Activated CD8-positive, alpha-beta memory T cell treated with anti-CD3 and anti-CD28 coated beads for 4 hours (primary cell): ENCODE measurements at places on chromosomes 5 and 9.

GRCh38 chr5:36646507-36647023 lies 40.2 kb downstream of the SLC1A3 start:
- DNase-seq, result no peak

- no peak for DNase-seq
These were observed 125.9 kb downstream of the EHMT1 start for GRCh38 chr9:137744632-137745183.

- DNase-seq, result no peak
These were observed 113.4 kb downstream of the PAPPA start for GRCh38 chr9:116267021-116267420.

- DNase-seq, result no peak
These were observed 89.5 kb downstream of the PHF2 start for GRCh38 chr9:93665637-93666438.

DNA sequence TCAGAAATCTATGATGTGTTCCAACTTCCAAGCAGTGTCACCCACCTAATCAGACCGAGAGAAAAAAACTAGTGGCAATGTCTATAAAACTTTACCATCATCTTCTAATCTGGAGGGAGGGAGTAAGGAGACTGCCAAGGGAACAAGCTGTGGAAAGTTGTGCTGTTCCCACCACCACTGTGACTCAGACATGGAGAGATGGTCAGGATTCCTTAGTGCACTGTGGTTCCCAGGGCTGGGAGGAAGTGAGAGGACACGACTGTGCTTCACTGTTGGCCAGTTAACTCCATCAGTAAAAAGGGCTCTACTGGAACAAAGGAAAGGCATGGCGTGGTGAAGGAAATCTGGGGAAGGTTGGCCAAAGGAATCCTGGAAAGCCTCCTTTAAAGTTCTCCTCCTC lies 18.8 kb downstream of the TICAM2 start:
- DNase-seq, result no peak

- DNase-seq, result peak; percentile 12
These were observed 131.5 kb downstream of the AGTPBP1 start for GRCh38 chr9:85610074-85610860.

DNA sequence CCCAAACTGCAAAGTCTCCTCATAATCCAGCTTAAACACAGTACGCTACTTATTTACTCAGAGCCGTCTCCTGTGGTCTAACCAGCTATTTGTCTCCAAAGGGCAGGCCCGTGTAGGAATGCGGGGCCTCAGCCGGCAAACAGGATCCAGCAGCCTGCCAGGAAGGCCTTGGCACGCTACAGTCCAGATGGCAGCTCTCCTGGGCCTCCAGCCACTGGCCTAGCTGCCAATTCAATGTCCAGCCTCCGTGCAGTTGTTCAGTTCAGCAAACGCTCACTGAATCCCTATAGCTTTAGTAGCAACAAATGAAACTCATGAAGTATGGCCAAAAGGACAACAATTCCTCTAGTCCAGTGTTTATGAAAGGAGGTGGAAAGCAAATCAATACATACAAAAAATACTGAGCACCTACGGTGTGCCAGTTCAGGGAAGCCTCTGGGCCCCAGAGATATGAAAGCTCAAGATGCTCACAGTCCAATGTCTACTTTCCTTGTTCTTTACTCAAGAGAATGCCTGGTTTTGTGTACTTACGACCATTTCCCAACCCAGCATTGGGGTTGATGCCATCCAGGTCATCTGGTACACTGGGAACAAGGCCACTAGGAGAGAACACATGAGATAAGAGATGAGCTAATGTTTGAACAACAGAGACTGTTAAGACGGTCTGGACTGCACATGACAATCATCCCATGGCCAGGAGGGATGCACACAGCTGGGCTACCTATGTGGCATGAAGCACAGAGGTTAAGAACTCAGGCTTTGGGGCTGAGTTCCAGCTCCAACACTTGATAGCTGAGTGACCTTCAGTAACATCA lies 8.3 kb downstream of the CDK5RAP2 start:
- no peak for DNase-seq

DNA sequence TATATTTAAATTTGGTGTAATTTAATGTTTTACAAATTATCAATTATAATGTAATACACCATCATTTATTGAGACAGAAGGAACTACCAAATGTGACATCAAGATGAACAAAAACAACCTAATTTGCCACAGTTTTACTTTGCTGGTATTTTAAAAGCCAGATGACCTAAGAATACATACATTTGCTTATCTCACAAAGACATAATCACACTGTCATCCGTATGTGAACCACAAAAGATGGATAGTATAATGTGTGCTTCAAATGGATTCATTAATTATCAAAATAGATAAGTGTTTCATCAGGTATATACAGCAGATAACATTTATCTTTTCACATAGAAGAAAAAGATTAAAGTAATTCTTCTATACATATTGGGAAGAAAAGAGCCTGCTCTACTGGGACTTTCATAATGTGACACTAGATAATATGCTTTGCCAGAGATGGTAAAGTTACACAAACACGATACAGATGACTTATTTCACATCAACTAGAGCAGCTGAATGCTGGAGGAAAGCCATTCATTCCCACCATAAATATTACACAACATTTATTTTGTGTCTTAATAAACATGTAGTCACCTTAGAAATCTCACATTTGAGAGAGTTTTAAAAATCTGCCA lies 278.5 kb downstream of the ISL1 start:
- DNase-seq, result no peak

GRCh38 chr5:635306-636055 lies 23.3 kb downstream of the CEP72 start:
- no peak for DNase-seq

GRCh38 chr9:25260046-25260445 lies 418.2 kb downstream of the TUSC1 start:
- no peak for DNase-seq

- DNase-seq, result no peak
These were observed 67.4 kb downstream of the SLC46A2 start for GRCh38 chr9:112823257-112823656.

DNA sequence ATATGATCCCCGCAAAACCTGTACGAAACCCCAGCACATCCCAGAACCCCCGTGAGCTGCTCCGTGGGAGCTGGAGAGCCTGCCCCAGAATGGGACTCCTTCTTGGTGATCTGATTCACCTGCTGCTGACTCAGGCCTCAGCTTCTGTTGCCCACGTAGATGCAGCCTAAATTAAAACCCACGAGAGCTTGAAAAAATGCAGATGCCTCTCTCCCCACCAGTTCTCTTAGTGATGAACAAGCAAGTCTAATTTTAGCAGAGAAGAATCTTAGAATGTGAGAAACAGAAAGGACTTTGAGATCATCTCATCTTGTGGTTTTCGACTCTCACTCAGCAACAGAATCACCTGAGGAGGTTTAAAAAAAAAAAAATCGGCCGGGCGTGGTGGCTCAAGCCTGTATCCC lies 57.6 kb downstream of the TMOD1 start:
- DNase-seq, result no peak

DNA sequence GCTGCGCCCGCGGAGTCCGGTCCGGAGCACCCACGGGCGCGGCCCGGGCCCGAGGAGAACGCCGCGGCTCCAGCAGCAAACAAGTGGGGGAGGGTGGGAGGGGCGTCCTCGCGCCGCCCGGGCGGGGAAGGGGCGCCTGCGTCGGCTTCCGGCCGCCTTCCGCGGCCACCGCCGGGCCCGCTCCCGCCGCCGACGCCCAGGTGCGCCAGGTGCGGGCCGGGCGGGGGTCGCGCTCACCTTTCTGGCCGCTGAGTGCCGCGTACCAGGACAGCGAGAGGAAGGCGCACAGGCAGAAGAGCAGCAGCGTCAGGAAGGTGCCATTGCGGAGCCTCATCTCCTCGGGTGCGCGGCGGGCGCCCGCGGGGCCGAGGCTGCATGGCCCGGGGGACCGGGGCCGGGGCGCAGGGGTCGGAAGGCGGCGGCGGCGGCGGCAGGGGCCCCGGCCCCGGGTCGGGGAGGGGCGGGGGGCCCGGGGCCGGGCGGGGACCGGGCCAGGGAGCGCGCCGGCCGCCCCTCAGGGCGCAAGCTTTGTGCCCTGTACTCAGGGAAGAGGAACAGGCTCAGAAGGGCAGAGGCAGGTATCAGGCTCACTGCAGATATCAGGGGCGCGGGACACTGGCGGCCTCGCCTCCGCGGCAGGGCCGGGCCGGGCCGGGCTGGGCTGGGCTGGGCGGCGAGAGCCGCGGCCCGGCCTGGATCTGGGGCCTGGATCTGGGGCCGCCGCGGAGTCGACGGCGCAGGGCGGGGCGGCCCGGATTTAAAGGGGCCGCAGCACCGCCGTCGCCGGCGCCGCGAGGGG lies at the start of gene MGAT4B:
Gene MGAT4B, minus strand, starts transcription at position 617 of the 799 bp plus-strand sequence. Its CDS starts 283 bp downstream, at position 334.
- DNase-seq, result no peak

DNA sequence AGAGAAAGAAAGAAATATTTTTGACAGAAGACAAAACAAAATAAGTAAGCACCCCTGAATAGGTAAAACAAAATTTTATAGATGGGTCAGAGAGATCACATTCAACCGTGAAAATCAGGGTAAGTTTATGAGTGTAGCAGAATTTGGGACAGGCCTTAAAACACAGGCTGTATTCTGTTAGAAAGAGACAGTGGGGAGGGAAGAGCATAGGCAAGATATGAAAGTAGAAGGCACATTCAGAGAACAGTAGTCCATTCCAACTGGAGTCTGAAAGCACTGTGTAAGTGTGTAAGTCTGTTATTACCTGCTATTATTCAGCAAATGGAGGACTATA lies 38.6 kb downstream of the MRPS27 start:
- no peak for DNase-seq

DNA sequence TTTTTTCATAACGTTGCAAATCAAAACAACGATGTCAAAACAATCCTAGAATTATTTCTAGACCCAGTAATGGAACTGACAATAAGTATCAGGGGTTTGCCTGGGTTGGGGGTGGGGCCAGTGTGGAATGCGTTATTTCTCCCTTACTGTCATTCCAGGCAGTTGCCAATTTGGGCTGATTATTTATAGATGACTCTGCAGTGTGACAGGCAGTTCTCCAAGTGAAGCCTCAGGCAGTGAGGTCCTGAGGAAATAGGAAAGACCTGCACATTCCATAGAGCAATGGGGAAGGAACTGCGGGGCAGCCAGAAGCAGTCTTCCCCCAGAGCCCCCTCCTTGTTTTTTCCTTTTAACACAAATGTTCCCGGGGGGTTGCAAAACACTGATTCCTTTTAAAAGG lies 179.0 kb downstream of the YTHDC2 start:
- no peak for DNase-seq

GRCh38 chr5:52825826-52826225 lies 38.1 kb downstream of the ITGA1 start:
- no peak for DNase-seq

DNA sequence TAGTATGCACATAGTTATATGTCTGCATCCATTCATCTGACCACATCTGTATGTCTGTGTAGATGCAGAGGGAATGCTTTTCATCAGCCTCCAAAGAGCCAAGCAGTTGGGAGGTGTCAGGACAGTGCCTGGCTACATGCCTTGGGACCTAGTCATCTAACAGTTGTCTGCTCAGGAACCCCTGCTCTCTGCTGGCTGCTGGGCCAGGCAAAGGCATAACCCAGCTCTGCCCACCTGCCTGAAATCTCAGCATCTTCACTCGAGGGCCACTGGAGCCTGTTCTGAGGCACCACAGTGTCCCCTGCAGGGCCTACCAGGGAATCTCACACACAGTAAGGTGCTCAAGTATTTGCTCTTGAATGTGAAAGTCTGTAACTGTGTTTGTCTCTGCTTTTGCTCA lies 3.7 kb downstream of the C9orf50 start:
- DNase-seq, result no peak
